T-helper 17 cell (primary cell): ENCODE measurements at places on chromosomes 2 and 18.

DNA sequence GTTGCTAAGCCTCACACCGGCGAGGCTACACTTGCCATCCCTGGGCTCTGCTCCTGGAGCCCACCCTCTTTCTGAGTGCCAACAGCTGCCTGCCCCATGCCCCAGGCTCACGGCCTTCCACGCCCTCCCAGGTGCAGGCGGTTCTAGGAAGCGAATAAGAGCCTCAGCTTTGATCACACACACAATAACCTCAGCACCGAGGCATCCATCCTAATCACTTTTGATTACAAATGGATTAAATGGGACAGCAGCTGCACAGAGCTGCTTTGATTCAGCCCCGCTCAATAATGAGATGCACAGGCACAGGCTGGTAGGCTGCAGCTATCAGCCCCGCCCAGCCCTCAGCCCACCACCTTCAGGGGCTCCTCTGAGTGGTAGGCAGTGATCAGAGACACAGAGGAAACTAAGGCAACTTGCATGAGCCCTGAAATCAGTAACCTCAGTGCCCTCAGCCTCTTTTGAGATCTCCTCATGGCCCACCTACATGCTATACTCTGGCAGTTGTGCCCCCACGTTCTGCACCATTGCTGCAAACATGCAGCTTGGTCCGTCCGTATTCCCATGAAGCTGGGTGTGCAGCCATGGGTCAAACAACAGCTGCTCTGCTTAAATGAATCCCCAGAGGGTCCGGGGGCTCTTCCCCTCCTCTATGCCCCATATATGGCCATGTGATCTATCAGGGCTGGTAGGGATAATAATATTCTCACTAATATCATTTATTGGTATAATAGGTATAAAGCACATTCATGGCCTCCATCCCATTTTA lies 171.4 kb downstream of the SETBP1 start:
- H3K27ac ChIP-seq = no peak overlapping the region
- H3K4me3 ChIP-seq = no peak overlapping the region
- H3K36me3 ChIP-seq = no peaks in the 10 kb centered on the region
- no peaks in the 10 kb centered on the region for H3K4me1 ChIP-seq
- H3K27me3 ChIP-seq = peaks cover 12% of the 10 kb centered on the region
- DNase-seq = no peak

DNA sequence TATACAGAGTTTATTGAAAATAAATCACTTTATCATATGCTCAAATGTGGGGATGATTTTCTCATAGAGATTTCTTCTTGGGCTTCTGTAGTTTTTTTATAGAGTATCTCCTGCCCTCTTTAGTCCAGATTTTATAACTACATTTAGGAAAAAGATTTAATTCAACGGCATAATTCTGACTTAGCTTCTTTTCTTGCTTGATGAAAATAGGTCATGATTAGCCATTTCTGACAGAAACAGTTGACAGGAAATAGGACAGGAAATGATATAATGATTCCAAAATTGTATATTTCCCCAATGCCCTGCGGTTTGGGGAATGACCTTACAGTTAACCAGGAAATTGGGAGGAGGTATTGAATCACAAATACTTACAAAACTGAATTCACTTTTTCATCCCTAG lies 1531.9 kb upstream of the ACVR2A start:
- H3K4me3 ChIP-seq = no peak overlapping the region
- no peak for DNase-seq
- H3K27ac ChIP-seq = no peak overlapping the region

DNA sequence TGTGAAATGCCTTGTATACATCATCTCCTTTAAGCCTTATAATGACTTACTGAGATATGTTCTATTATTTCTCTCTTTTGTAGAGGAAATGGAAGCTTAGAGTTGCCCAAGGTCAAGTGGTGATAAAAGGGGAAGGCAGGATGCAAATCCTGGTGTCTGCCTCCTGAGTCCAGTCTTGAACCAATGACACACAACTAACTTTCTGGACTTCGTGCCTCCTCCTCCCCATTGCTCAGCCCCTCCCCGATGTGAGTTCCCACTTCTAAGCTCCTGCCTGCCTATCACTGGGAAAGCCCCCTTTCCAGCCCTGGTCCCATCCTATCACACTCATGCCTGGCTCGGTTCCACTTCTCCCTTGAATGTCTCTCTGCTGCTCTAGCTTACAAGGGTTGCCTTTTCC lies 6.9 kb upstream of the CTIF start:
- peaks cover 7% of the 10 kb centered on the region for H3K4me1 ChIP-seq
- no peaks in the 10 kb centered on the region for H3K36me3 ChIP-seq
- no peak for DNase-seq
- no peak overlapping the region for H3K27ac ChIP-seq
- H3K4me3 ChIP-seq = no peak overlapping the region

- no peak for DNase-seq
- H3K36me3 ChIP-seq = peaks cover 4% of the 10 kb centered on the region
- peaks cover 14% of the 10 kb centered on the region for H3K27me3 ChIP-seq
Measured at GRCh38 chr2:105371810-105372209, 27.0 kb downstream of the FHL2 start.
